ENCODE measurements at places on chromosomes 1 and 21.

DNA sequence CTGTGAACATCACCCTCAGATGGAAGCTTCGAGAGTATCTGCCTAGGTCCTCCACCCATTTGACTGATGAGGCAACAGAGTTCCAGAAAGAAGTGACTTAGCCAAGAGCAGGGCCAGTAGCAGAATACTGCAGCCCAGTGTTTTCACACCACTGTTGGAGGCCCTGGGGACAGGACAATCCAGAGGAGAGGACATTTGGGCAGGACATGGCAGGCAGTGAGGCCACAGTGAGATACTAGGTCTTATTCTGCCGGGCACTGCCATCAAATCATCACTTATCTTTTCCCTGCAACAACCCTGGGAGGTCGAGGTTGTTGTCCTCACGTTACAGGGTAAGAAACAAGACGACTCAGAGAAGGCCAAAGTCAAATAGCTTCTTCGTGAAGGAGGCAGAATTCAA is 5.5 kb upstream of the FOXO6 start:
- ATAC-seq, result no peak
- no peak overlapping the region for H3K27ac ChIP-seq
- H3K27me3 ChIP-seq, result peaks cover 3% of the 10 kb centered on the region
- no peaks in the 10 kb centered on the region for H3K36me3 ChIP-seq
- H3K4me1 ChIP-seq, result no peaks in the 10 kb centered on the region

DNA sequence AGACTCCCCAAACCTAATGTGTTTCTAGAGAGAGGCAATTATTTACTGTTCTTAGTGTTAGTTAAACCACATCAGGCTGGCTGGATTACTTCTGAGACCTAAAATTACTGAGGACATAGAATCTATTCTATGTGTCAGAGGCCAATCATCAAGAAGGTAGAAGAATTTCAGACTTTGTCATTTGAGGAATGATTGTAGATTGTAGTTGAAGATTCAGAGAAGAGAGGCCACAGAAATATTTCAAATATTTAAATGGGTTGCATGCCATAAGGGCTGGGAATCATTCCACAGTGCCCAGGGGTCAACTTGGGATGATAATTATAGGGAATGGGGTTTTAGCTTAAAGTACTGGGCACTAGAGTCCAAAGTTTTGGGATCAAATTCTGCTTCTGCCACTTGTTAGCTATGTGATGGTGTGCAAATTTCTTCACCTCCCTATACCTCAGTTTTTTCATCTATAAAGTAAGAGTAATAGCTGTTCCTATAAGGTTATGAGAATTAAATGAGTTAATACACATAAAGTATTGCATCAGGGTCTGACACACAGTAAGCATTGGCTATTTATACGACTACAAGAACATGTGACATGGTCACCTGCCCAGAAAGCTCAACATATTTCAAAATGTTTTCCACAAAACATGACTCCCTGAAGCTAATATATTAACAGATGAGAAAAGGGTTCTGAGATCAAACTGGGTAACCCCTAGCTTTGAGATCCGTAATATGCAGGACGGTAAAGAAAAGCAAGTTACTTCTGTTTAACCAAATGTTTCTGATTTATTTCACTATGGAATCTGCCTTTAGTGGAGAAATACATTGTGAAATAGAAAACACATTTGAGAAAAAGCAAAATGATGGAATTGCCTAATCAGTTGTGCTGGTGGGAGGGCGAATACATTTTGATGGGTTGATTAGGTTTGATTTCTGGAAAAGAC is 69.7 kb upstream of the SPAG17 start:
- no peak overlapping the region for H3K4me3 ChIP-seq
- ATAC-seq, result no peak
- H3K27ac ChIP-seq, result no peak overlapping the region

DNA sequence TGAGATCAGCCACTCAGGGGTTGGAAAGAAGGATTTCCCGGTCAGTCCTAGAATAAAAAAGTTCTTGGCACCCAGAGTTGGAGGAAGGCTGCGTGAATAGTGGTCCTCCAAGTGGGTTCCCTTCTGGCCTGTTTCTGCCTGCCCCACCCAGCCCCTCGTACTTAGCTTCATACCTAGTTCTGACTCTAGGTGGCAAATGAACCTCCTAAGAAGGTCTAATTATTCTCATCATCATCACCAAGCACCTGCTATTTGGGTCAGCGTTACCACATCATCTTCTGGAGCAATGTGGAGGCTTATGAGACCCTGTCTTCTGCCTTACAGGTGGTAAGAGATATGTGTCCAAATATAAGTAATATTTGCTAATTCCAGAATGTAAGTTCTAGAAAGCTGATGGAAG is 35.9 kb upstream of the NFASC start:
- no peak for ATAC-seq
- no peak overlapping the region for H3K4me3 ChIP-seq
- H3K4me1 ChIP-seq, result peaks cover 7% of the 10 kb centered on the region
- H3K27ac ChIP-seq, result no peak overlapping the region

DNA sequence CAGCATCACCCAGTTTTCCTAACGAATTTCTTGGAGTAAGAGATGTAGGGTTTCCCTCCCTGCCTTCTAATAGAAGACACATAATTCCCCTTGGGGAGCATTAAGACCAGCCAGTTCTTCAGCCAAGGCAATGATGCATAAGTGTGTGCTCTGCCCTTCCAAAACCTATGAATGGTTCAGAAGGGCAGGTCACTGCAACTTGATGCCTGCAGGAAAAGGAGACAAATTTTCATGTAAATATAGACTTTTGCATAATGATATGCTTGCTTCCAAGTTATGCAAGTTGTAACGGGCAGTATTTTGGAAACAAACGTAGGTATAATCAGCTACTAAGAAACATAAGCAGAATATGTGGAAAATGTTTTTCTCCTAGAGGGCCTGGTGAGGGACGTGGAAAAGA is 31.6 kb downstream of the PTGS2 start:
- H3K27ac ChIP-seq, result no peak overlapping the region
- no peak overlapping the region for H3K4me3 ChIP-seq
- H3K27me3 ChIP-seq, result peaks cover 13% of the 10 kb centered on the region
- ATAC-seq, result no peak
- no peaks in the 10 kb centered on the region for H3K36me3 ChIP-seq

DNA sequence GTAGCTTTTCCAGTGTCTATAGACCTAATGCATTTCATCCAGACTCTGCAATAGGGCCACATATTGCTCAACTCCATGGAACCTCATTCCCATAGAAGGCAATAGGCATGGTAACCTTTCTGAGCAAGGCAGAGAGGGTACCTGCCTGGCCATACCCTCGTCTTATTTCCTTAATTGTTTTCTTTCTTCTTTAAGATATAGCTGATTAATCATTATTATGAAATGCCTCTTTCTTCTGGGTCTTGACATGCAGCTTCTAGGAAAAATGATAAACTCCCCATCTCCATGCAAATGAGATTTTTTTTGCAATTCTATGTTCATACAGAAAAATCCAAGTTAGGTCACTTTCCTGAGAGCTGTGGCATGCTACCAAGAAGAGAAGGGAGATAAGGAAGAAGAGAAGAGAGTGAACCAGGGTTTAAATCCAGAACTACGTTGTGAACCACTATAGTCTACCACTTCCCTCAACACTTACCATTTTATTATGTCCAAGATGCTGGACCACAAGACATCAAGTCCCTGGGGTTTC is 33.0 kb upstream of the IL20 start:
- H3K36me3 ChIP-seq, result no peaks in the 10 kb centered on the region
- H3K27me3 ChIP-seq, result peaks cover 9% of the 10 kb centered on the region

- peaks cover 10% of the 10 kb centered on the region for H3K27me3 ChIP-seq
- no peak overlapping the region for H3K27ac ChIP-seq
- ATAC-seq, result no peak
Observed at GRCh38 chr21:30580132-30580531, 10.1 kb downstream of the KRTAP22-2 start.

GRCh38 chr21:41926807-41927171 is 27.0 kb downstream of the C2CD2 start:
- H3K4me3 ChIP-seq, result peak overlapping the region; percentile 91
- no peaks in the 10 kb centered on the region for H3K36me3 ChIP-seq
- H3K27me3 ChIP-seq, result no peaks in the 10 kb centered on the region
- peak; percentile 13 for ATAC-seq

DNA sequence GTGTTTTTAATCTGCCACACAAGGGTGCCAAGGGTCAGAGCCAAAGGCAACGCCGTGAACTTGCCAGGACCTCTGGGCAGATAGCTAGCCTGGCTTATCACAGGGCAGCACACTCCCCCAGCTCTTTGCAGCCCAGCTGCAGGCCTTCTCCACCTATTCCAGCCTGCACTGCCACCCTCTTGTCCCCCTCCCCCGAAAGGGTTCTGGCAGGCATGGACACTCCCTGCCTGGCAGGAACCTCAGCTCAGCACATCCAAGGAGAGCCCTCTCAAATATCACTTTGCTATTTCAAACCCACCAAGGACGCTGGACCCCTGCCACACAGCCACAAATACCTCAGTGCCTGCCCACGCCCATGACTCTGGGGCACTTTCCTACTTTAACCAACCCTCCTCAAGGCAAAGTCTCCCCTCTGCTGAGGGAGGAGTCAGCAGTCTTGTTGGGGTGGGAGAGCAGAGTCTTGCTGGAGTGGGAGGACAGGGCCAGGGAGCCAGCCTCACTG is 9.1 kb downstream of the SSBP3 start:
- no peaks in the 10 kb centered on the region for H3K27me3 ChIP-seq
- H3K4me3 ChIP-seq, result no peak overlapping the region
- no peak for ATAC-seq
- H3K27ac ChIP-seq, result no peak overlapping the region

DNA sequence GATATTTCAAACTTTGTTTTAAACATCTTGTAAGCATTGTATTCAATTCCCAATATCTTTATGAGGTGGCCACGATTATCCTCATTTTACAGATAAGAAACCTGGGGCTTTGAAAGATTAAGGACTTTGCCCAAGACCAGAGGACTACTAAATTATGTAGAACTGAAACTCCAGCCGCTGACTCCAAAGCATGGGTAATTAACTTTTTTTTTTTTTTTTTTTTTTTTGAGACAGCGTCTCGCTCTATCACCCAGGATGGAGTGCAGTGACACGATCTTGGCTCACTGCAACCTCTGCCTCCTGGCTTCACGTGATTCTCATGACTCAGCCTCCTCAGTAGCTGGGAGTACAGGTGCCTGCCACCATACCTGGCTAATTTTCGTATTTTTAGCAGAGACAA is 68.7 kb downstream of the ALG14 start:
- no peaks in the 10 kb centered on the region for H3K27me3 ChIP-seq
- H3K36me3 ChIP-seq, result no peaks in the 10 kb centered on the region
- H3K4me3 ChIP-seq, result no peak overlapping the region
- H3K27ac ChIP-seq, result no peak overlapping the region
- no peaks in the 10 kb centered on the region for H3K4me1 ChIP-seq
- no peak for ATAC-seq

DNA sequence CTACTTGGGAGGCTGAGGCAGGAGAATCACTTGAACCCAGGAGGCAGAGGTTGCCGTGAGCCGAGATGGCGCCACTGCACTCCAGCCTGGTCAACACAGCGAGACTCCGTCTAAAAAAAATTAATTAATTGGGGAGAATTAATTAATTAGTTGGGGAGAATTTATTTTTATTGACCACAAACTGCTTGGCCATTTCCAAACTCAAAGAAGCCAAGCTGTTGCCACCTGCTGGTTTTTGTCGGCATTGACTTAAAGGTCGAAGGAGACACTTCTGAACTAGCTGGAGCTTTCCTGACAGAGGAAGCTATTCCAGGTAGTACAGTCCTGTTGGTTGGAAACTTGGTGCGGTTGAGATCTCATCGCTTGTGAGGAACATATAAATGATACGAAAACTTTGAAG is 13.1 kb downstream of the MAP1LC3C start:
- H3K36me3 ChIP-seq, result no peaks in the 10 kb centered on the region
- H3K4me1 ChIP-seq, result no peaks in the 10 kb centered on the region
- no peak overlapping the region for H3K4me3 ChIP-seq
- peaks cover 3% of the 10 kb centered on the region for H3K27me3 ChIP-seq

DNA sequence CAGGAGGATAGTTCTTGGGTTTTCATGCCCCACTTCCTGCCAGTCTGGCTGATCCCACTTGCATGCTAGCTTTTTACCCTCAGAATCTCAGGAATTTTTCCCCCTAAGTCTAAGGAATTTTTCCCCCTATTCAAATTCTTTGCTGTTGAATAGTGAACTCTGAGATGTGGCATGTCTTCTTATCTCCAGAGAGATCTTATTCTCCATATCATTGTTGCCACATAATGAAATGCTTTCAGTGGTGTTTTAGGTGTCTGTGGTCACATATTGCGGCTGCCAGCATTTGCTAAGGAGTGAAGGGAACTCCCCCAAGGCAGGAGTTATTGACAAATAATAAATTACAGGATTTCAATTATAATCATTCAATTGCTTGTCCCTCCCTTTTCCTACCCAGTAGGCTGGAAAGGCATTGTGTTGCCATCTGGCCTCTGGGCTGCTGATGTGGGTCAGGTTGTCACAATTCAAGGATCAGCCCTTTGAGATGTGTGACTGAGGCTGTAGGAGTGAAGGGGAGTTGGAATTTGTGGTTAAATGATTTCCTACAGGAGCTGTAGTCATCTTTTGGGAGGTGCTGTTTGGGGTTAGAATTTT is 3.9 kb upstream of the FLG start:
- H3K4me1 ChIP-seq, result no peaks in the 10 kb centered on the region
- no peak for ATAC-seq
- H3K27me3 ChIP-seq, result no peaks in the 10 kb centered on the region
- no peak overlapping the region for H3K27ac ChIP-seq
- no peaks in the 10 kb centered on the region for H3K36me3 ChIP-seq
- no peak overlapping the region for H3K4me3 ChIP-seq

DNA sequence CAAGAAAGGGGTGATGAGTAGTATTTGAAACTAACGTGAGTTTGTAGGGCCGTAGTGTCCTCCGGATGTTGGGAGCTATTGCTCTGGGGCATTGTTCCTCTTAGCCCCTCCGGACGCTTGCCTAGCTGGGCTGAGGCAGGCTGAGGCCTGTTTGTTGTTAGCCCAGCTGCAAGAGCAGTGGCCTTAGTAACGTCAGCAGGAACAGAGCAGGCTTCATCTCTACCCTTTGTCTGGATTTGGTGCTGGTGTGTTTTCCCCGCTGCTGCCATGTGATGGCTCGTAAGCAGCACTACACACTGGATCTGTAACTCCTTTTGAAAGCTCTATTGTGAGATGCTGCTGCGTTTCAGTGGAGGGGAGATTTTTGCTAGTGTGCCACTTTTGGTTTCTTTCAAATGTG is 57.6 kb downstream of the DNM3 start:
- no peak for ATAC-seq
- peaks cover 9% of the 10 kb centered on the region for H3K27me3 ChIP-seq
- no peaks in the 10 kb centered on the region for H3K36me3 ChIP-seq
- H3K27ac ChIP-seq, result no peak overlapping the region

Measured in activated T-helper 17 cell treated with anti-CD3 and anti-CD28 coated beads, Interleukin-2, amount 50 U/mL, for 72 hours (primary cell).